ENCODE measurements at places on chromosomes 1 and 21.

DNA sequence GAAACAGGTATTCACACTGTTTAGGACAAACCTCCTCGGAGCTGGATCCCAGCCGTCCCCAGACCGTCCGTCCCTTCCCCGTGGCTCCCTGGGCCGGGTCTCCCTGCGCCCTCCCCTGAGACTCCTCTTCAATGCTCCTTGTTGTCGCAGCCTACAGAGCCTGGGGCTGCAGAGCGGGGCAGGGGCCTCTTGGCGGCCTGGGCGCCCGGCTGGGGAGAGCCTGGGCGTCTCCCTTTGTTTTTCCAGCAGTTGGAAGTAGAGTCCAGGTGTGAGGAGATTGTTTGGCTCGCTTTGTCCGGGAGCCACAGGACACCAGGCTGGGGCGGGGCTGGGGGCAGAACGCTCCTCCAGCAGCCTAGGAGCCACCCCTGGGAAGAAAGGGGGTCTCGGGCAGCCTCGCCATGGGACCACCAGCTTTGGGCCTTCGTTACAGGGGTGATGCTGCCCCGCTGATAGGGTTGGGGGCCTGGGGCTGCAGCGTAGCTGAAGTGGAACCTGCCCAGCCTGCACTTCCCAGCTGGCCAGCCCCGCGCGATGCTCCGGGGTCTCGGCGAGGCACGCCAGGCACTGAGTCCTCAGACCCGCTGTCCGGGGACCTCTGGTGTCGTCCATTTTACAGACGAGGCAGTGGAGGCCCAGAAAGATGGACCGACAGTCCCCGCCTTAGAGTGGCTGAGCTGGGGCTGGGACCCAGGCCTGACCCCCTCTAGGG, 66.9 kb downstream of the PRDM16 start:
- DNase-seq: no peak

DNA sequence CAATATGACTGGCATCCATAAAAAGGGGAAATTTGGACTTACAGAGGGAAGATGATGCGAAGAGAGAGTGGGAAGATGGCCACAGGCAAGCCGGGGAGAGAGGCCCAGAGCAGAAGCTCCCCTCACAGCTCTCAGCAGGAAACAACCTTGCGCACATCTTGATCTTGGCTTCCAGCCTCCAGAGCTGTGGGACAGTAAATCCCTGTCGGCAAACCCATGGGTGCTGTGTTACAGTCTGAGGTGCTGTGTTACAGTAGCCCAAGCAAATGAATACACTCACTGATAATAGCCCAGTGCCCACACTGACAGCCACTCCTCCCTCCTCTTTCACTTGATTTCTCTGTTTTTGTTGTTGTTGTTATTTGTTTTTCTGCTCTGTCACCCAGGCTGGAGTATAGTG, 22.4 kb downstream of the CDCA8 start:
- no peak for DNase-seq

- no peak for DNase-seq
Observed at GRCh38 chr1:247357781-247358211, 26.1 kb upstream of the ZNF496 start.

GRCh38 chr21:46557469-46557868, 47.4 kb downstream of the S100B start:
- DNase-seq: no peak

- no peak for DNase-seq
Observed at GRCh38 chr1:156124557-156125483, 10.3 kb downstream of the LMNA start.

- no peak for DNase-seq
Observed at GRCh38 chr1:235093013-235093695, 35.5 kb downstream of the TOMM20 start.

DNA sequence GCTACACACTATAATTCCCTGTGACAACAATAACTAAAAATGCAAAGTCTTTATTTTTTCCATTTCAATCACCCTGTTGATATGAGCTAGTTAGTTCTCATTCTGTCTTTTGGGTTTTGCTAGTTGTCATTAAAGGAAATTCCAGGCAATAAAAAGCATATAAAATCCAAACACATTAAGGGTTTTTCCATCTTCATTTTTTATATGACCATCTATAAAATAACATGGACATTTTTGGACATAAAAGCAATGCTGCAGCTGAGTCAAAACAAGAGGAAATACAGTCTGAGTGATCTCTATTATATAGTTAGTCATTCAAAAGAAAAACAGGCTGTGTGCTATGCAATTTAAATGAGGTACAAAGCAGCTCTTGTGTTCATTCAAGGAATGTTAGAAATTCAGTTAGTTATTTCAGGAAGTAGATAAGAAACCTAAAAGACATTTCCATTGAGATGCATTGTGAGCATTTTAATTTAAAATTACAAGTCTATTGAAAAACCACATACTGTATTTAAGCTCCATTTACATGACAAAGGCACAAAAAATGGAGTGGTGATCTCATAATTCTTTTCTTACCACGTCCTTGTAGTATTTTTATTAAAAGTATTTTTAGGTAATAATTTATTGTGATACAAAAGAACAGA, 67.3 kb upstream of the BCL10 start:
- no peak for DNase-seq

GRCh38 chr1:163824006-163824405, 502.3 kb downstream of the NUF2 start:
- no peak for DNase-seq

- no peak for DNase-seq
Observed at GRCh38 chr1:9302745-9303524, 10.2 kb downstream of the SPSB1 start.

- no peak for DNase-seq
Observed at GRCh38 chr1:169108863-169109560, 2.5 kb downstream of the ATP1B1 start.

DNA sequence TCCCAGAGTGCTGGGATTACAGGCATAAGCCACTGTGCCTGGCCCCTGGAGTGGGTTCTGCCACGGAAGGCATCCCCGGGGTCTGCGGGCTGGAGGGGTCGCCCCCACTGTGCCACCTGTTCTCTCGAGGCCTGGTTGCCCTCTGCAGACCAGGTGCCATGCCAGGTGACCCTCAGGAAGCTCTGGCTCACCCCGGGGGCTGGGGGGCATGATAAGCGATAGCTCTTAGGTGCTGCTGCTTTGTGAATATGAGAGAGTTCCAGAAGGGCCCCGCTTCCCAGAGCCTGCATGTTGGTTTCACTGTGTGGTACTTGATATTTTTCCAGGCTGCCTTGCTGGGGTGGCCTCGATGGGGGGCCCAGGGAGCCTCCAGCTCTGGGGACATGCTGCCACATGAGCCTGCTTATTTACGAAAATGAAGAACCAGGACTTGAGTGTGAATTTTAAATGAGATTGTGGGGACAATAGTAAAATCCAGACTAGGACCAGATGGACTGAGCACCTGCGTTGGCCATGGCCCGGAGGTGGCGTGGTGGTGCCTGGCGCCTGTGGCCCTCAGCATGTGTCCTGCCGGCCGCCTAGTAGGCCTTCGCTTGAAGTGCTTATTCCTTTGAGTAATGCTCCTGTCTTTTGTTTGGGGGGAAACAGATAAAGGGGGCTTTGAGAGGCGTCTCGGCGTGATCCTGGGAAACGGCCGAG, 7.3 kb downstream of the SKI start:
- DNase-seq: no peak

GRCh38 chr1:241213139-241213538, 143.9 kb downstream of the RGS7 start:
- no peak for DNase-seq

- DNase-seq: no peak
Observed at GRCh38 chr1:234313171-234313570, 60.1 kb upstream of the COA6 start.

DNA sequence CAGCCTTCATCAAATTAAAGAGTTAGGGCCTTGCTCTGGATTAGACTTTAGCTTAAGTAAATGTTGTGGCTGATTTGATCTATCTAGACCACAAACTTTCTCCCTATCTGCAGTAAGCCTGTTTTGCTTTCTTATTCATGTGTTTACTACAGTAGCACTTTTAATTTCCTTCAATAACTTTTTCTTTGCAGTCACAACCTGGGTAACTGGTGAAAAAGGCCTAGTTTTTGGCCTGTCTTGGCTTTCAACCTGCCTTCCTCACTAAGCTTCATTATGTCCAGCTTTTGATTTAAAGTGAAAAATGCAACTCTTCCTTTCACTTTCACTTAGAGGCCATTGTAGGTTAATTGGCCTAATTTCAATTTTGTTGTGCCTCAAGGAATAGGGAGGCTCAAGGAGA, 12.5 kb upstream of the LPGAT1 start:
- no peak for DNase-seq

- no peak for DNase-seq
Observed at GRCh38 chr1:116826818-116827606, 72.8 kb downstream of the CD2 start.

GRCh38 chr1:81186261-81186660, 614.5 kb upstream of the ADGRL2 start:
- DNase-seq: no peak

- DNase-seq: no peak
Observed at GRCh38 chr1:244370060-244370637, 81.6 kb downstream of the ADSS2 start.

DNA sequence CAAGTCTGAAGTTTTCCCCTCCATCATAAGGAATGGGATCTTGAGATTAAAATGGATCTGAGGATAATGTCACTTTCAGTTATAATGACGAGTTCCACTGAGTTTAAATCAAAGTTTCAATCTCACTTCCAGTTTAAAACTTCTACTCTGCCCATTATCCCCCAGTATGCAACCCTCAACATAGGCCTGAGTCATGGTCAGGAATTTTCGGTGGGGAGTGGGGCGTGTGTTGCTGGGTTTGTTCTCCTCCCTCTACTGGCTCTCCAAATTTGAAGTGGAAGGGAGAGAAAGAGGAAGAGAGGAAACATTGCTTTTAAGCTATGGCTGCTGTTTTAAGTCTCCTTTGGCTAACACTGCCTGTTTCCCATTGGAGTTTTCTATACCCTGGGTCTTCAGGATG, 152.9 kb downstream of the TM2D1 start:
- no peak for DNase-seq

GRCh38 chr1:110746644-110747259, 72.0 kb upstream of the KCNA3 start:
- DNase-seq: peak; percentile 53

DNA sequence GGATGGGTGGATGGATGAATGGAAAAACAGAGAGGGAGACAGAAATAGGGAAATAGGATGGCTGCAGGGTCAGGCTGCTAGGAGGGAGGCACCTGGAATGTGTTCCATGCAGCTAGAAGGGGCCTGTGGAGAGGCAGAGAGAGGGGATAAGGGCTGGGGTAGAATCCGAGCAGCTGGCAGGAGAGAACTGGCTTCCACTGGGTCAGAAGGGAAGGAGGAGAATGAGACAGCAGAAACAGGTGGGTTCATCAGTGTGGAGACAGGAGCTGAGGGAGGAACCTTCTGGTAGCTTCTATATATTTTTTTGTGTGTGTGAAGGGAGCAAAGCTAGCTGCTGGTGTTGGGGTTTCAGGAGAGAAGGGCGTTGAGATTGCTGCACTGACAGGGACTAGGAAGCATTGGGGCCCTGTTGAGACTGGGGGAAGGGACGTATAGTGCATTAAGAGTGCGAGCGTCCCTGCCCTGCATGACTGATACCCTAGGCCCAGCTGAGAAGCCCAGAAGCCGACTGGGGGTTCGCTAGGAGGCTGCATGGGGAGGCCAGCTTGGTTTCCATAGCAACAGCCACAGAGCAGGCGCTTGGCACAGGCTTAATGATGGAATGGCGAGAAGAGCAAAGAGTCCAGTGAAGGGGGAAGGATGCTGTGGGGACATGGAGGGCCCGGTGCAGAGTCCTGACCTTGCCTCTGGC, 14.8 kb upstream of the KIF21B start:
- no peak for DNase-seq

DNA sequence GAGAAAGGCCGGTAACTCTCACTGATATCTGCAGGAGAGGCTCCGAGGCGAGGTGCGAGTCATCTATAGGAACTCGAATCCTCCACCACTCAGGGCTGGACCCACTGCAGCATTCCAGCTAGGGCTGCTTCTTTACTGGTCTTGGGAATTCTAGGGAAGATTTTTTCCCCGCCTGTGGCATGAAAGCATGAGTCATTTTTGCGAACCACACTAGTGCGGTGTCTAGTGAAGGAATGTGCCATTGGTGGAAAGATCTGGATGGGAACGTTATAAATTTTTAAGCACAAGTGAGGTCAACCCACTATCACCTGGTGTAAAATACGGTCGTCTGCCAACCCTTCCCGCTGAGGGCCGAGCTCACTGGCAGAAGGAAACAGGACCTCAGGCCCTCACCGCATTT, 49.7 kb downstream of the SYF2 start:
- no peak for DNase-seq

- DNase-seq: no peak
Observed at GRCh38 chr1:206925106-206925736, 3.5 kb upstream of the FCMR start.

DNA sequence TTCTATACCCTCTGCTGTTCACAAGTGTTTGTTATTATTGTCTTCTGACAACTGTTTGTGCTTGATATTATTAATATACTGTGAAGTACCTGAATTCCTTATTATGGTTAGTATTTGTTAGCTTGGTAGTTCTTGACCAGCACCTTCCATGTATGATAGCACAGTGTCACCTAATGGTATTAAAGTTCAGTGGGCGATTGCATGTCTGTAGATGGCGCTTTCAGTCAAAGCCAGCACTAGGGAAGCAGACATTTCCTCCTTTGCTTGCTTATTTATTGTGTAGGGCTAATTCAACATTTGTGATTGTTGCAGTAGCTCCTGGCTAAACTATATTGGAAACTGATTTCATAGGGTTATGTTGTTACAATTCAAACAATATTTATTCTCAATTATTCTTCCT, 218.0 kb downstream of the ZP4 start:
- DNase-seq: no peak

- no peak for DNase-seq
Observed at GRCh38 chr1:17653728-17654351, 101.3 kb upstream of the ACTL8 start.

- DNase-seq: no peak
Observed at GRCh38 chr1:224802617-224803016, 126.9 kb upstream of the DNAH14 start.

DNA sequence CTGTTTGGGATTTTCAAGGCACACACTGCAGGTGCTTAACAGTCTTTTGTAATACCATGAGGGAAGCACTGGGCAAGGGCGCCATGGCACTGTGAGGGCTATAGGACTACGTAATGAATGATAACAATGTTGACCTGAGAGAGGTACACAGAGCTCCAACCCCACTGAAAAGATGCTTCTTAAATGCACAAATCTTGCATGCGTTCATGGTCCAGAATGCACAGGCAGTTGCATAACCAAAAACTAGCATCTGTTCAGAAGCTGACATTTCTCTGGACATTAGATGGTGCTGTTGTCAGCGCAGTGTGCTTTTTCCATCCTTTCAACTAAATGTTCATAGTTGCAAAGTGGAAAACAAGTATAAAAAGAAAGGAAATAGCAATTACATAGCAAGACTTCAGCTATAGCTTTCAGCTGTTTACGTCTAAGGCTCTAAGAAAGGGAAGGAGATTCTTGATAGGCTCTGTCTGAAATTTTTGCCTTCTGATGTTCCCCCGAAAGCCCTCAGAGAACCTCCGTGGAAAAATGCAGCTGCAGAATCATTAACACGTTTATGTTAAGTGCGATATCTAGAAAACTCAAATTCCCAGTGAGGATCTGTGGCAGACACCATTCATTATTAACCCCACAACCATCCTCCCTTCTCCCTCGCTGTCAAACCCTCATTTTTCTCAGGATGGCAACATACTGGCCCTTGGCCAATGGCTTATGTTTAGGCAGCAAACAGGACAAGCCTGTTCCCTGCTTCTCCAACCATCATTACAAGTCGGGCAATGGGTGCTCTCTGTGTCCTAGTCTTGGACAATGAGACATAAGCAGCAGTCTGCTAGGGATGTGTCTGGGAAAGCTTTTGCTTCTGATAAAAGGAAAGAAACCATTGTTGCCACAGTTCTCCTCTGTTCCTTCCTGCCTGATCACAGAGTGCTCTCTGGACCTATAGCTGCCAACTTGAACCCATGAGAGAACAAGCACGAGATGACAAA, 8.2 kb upstream of the TARBP1 start:
- DNase-seq: no peak
